ENCODE measurements at places on chromosomes 3 and 15. TPM values are rescaled to one million over a fixed set of nuclear protein-coding genes. Genes with fewer than 3 reads are reported as not detected.

Gene ROBO1
- 40.0 TPM for total RNA-seq

DNA sequence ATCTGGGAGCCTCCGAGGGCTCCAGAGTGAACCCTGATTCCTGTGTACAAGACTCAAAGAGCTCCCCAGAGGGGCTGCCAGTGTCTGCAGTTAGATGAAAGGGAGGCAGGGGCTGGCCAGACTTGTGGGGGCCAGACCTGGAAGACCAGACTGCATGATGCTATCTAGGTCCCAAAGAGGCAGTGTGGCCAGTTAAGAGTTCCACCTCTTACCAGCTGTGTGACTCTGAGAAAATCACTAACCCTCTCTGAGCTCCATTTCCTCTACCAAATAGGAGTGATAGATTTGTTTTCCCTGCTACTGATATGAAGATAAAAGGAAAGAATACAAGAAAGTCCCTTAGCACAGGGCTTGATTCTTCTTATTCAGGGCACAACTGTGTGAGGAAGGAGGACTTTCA is 29.0 kb downstream of the ACSBG1 start:
- DNase-seq: no peak

- no peak for DNase-seq
These were observed 3.8 kb upstream of the BRPF1 start for GRCh38 chr3:9727743-9728142.

GRCh38 chr3:52983828-52984227 is 62.0 kb downstream of the SFMBT1 start:
- no peak for DNase-seq

DNA sequence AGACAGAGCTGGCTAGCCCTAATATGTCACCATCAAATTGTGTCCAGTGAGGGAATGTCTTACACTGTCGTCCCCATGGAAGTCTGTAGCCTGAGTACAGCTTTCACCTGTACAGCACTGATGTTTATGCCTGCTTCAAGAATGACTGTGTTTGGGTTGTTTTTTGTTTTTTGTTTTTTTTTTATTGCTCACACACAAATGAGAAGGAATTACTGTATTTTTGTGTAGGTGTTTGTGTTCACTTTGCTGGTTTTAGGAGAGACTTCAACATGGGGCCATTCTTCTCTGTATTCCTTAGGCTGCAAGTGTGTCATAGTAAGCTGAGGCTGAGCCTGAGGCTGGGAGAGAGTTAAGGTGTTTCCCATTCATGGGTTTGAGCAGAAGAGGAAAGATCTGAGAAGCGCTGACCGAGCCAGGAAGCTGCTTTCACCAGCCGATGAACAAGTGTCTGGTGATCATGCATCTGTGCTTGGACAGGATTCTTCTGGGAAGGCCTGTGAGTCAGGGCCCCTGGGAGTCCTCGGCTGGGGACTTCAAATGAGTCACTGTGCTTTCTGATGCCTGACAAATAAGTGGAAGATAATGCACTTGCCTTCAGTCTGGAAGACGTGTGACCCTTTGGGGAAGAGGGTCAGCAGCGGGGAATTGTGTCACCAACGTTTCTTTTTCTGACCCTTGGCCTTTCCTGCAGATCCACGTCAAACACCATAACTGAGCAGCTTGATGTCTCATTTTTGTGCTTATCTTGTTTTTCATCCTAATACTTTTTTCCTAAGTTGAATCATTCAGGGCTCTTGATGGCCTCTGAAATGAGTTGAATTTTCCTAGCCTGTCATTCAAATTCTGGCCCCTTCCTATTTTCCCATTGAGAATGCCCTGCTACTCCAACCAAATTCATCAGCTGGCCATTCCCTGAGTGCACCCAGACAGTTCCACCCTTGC is 36.7 kb upstream of the ZBTB38 start:
- peak; percentile 97 for DNase-seq

DNA sequence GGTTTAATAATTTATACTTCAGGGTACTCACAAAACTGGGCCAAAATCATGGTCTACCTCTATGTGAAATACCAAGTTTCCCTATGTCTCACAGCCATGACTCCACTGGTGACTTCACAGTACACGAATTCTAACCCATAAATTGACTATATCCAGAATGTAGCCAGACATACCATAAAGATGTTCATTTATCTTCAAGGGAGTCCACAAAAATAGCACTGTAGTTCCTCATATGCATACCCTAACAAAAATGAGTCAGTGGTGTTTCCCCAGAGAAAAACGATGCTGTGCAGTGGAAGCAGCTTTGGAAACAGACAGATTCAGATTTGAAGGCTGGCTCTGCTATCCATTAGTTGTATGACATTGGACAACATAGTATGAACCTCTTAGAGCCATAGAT is 438.8 kb downstream of the FHIT start:
- peak; percentile 11 for DNase-seq

DNA sequence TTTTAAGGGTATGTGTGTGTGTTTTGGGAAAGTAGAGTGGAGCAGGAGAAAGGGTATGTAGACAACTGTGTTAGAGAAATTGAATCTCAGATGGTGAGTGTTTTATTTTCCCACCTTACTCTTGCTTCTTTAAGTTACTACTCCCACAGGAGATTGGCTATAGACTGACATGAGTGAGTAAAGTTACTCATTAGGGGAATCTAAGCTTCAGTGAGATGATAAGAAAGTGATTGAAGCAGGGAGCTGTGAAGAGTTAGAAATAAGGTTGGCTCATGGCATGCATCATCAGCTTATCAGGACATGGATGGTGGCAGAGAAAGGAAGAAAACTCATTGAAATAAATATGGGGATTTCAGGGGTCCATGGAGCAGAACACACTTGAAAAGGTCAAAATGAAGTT is 88.9 kb downstream of the MBNL1 start:
- no peak for DNase-seq

GRCh38 chr3:197363553-197364409 is 65.4 kb upstream of the DLG1 start:
- no peak for DNase-seq

GRCh38 chr3:45132568-45133211 is 13.5 kb downstream of the CDCP1 start:
- DNase-seq: peak; percentile 96

GRCh38 chr15:63514531-63514943 is 10.1 kb downstream of the USP3 start:
- peak; percentile 36 for DNase-seq

Gene CELSR3
- total RNA-seq: 0.98 TPM

GRCh38 chr15:39357480-39358268 is 223.2 kb upstream of the THBS1 start:
- peak; percentile 23 for DNase-seq

DNA sequence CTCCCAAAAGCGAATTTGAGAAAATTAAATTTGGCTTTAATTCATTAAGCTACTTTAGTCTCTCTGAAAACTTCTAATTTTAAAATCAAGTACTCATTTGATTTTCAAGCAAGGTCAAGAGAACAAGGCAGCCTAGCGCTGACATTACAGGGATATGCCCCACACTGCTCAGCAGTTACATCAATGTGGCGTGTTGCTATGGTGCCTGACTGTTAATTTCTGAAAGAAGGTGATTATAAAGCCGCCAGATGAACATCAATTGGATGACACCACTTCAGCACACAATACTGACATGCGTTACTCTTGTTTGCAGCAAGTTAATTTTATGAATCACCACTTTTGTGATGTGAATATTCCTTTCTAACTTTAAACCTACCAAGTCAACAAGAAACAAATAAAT is 284.4 kb downstream of the FOXP1 start:
- no peak for DNase-seq

Gene ELL3
- total RNA-seq: 1.2 TPM

Gene ATP2B2
- total RNA-seq: 0.72 TPM

Gene PRSS50
- not detected for total RNA-seq

GRCh38 chr3:5332270-5332956 is 144.9 kb downstream of the EDEM1 start:
- DNase-seq: no peak

Gene FILIP1L
- under 0.01 TPM for total RNA-seq

Gene TM6SF1
- not detected for total RNA-seq

DNA sequence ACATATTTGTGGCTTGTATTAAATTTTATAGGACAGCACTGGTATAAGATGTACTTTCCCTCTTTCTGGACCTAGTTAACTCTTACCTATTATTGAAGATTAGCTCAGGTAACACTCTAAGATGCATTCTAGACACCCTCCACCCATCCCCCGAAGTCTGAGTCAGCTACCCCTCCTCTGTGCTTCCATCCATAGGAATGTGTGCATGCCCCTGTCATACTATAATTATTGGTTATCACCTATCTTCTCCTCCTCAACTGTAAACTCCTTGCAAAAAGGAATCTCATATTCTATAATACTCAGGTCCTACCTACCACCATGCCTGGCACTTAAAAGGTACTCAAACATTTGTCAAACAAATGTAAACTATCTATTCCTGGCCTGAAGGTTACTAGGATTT is 3.0 kb downstream of the PEAK1 start:
- DNase-seq: no peak

DNA sequence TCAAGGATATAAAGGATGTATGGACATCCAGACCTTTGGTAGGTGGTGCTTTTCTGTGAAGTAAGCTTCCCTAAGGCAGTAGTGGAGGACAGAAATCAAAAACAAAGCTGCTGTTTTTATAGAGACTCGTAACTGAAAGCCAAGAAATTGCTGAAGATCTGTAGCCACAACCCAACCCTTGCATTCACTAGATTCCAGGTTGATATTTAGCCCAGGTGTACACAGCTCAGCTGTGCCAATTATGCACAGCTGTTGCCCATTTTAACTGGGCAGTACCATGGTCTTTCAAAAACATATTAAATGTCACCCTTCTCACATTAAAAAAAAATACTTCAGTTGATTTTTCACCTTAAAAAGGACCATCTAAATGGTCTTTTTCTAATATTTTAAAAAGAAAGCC is 75.8 kb downstream of the CNTN3 start:
- DNase-seq: no peak

- DNase-seq: peak; percentile 73
These were observed 16.4 kb upstream of the SLC35G2 start for GRCh38 chr3:136802481-136802996.

GRCh38 chr3:64120876-64121275 is 97.6 kb upstream of the PSMD6 start:
- DNase-seq: no peak

DNA sequence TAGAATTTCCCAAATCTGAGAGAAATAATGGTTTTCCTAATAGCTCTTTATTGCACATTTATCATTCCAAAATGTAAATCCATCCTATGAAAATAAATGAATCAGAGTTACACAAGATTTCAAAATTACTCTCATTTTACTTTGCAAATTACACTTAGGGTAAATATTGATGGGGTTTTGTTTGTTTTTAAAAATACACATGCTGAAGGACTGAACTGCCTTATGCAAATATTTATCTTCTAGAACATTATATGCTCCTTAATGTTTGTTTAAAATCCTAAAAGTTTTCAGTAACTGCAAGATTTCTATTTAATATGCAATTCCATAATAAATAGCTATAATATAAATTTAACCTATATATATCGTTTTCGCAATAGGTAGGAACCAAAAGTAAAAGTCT is 38.2 kb downstream of the FOXP1 start:
- no peak for DNase-seq

GRCh38 chr3:13189639-13190377 is 116.6 kb upstream of the IQSEC1 start:
- DNase-seq: peak; percentile 79

- peak; percentile 25 for DNase-seq
These were observed 894.2 kb downstream of the ROBO1 start for GRCh38 chr3:78873641-78874040.

- DNase-seq: no peak
These were observed 37.2 kb downstream of the TIGIT start for GRCh38 chr3:114331007-114331406.

Gene FAM162A
- 72.1 TPM for total RNA-seq

DNA sequence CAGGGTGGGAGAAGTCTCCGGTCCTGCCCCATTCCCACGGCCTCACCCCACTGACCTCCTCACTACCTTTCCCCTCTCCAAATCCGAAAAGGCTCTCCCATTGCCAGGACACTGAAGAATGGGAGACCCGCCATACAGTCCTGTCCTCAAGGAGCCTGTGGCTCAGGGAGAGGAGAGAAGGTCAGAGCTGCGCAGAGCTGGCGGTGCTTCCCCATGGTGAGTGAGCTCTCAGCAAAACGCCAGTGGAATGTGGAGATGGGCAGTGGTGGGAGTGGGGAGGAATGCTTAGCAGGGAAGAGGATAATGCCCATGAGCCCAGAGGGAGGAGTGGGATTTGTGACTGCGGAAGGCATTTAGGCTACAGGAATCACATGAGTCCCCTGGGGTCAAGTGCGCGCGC is 20.1 kb downstream of the FAM43A start:
- no peak for DNase-seq

GRCh38 chr3:132267391-132267993 is 49.7 kb upstream of the ACP3 start:
- DNase-seq: no peak

Gene CHCHD6
- total RNA-seq: 23.0 TPM

- peak; percentile 97 for DNase-seq
These were observed 16.0 kb downstream of the H1-8 start for GRCh38 chr3:129558772-129559564.

Gene ZNF80
- not detected for total RNA-seq

DNA sequence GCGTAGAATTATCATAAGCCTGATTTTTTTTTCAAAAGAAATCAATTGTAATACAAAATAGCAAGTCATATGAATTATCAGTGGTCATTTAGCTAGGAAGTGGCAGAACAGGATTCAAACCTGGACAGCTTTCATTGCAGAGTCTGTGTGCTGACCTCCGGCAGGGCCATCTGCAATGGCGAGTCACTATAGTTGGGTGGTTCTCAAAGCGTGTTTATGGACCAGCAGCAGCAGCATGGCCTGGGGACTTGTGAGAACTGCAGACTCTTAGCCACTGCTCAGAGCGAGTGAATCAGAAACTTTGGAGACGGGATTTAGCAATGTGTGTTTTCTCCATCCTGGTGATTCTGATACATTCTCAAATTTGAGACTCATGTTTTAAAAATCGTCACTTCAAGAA is 202.3 kb upstream of the SUCLG2 start:
- DNase-seq: no peak

- no peak for DNase-seq
These were observed 23.3 kb upstream of the NFKBIZ start for GRCh38 chr3:101825904-101826445.

- no peak for DNase-seq
These were observed 7.2 kb downstream of the GXYLT2 start for GRCh38 chr3:72894976-72895552.

Gene CACNA2D2
- total RNA-seq: not detected

DNA sequence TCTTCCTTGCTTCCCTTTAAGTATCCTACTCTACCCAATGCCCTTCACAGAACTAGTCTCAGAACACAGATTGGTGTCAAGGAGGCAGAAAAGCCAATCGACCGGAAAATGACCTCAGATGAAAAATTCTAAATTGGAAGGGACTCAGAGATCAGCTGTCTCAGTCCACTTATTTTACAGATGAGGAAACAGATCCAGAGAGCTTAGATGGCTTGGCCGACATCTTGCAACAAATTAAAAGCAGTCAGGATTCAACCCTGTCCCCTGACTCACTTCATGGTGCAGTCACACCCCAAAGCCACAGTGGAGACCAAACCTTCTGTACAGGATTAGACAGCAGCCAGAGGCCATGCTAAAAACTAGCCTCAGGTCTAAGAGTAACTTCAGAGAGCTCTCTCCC is 169.3 kb upstream of the BHLHE40 start:
- DNase-seq: peak; percentile 67

Gene NANOGP8
- total RNA-seq: not detected

Gene ISY1
- 46.6 TPM for total RNA-seq

- peak; percentile 89 for DNase-seq
These were observed 23.6 kb downstream of the CRTC3 start for GRCh38 chr15:90553248-90553745.

GRCh38 chr3:159082519-159082918 is 280.7 kb downstream of the MFSD1 start:
- DNase-seq: peak; percentile 100

GRCh38 chr3:57942872-57943283 is 65.3 kb upstream of the FLNB start:
- peak; percentile 76 for DNase-seq

Data from RPMI7951 (cell line).